Hindlimb muscle (tissue), 1 donor: ENCODE measurements at places on chromosomes 7 and 10.
A peak's percentile ranks its signal among the peaks of the same experiment; 100 is the strongest.

DNA sequence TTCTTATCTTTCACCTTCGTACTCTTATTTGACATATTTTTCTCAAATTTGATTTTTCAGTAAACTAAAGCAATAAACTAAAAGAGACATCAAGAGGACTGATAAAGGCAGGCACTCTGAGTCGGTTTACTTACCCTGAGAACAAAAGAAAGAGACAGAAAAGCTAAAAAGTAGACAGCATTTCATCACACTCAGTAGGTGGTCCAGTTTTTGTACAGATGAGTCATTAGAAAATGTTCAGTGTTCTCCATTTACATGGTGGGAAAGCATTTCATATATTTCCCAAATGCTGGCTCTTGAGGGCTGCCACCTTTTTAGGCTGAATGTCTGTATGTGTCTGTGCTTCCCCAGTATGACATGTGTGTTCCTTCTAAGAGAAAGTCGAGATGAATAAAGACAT is 52.7 kb downstream of the NHLRC2 start:
- no peak for DNase-seq

DNA sequence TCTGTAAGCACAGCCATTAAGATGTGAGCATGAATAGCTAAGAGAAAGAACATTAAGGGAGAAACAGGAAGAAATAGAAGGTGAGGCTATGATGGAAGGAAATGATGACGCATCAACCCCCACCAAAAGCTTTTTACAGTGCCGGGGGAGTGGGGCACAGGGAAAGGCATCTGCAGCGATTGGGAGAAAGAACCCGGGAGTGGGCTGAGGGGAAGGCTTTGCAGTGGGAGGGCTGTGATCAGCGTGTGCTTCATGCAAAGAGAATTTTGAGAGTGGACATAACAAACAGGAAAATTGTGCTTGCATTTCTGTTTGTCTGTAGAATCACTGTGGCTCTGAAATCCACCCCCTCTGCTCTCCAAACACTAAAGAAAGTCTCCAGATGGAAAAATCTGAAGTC is 250.8 kb downstream of the KCNMA1 start:
- DNase-seq, result peak; percentile 59

GRCh38 chr10:9719246-9719645 is 1298.4 kb upstream of the CELF2 start:
- no peak for DNase-seq

- DNase-seq, result peak; percentile 73
Measured at GRCh38 chr7:10122551-10123100, 851.0 kb upstream of the PHF14 start.

GRCh38 chr10:48681740-48682139 is 2.9 kb upstream of the WDFY4 start:
- DNase-seq, result no peak

GRCh38 chr7:64666663-64667050 is 724 bp downstream of the ZNF107 start:
- no peak for DNase-seq

- DNase-seq, result no peak
Measured at GRCh38 chr7:88321694-88322093, 15.0 kb upstream of the STEAP4 start.

GRCh38 chr10:29412485-29412884 is 123.6 kb downstream of the LYZL1 start:
- no peak for DNase-seq

GRCh38 chr7:73978661-73979563 is 49.1 kb upstream of the ELN start:
- DNase-seq, result no peak

GRCh38 chr10:67609996-67610793 is 85.8 kb downstream of the CTNNA3 start:
- no peak for DNase-seq

DNA sequence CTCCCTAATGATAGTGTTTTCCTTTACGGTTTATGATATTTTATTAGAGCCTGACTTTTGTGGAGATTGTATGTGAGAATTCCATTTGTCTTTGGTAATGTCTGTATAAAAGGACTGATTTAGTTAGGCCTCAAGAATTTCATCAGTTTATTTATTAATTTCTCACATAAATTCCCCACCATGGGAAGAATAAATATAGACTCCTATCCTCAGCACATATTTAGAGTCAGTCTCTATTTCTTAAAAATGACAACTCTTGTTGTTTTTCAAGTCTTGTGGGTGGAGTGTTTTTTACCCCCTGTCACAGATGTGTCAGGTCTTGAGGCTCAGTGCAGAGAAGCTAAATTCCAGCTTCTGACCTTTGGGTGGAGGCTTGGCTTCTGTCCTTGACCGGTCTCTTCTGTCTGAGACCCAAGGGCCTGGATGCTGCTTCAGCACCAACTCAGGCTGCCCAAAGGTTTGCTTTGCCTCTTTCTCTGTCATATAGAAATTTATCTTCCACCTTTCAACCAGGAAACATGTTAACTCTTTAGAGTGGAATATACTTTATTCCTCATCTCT is 117.3 kb upstream of the INHBA start:
- DNase-seq, result no peak

DNA sequence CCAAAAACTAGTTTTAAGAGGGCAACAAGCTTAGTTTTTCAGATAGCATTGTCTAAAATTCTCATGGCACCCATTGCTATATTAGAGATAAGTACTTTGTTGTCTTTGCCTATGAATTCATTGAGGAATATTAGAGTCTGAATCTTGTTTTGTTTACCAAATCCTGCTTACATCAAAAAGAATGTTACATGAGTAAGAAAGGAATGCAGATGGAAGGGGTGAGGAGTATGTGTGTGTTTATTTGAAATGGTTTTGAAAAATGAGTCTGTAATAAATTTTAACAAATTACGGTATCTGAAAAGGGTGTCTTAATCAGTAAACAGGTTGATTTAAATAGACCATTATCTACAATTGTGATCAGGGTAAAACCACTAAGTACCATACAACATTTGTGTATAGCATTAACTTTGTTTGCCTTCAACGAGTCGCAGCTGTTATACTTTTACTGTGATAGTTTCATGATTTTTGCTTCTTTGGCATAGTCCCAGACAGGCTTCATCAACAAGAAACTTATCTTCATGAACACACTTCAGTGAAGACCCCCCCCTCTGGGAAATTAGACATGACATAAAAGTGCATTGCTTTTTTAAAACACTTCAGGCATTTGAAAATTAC is 1183.9 kb upstream of the C7orf33 start:
- no peak for DNase-seq

- DNase-seq, result no peak
Measured at GRCh38 chr7:88357781-88358525, 51.3 kb upstream of the STEAP4 start.

- no peak for DNase-seq
Measured at GRCh38 chr10:107666214-107666613, 501.7 kb upstream of the SORCS1 start.

- DNase-seq, result no peak
Measured at GRCh38 chr7:21450941-21451340, 23.1 kb downstream of the SP4 start.

- no peak for DNase-seq
Measured at GRCh38 chr10:70998086-70998485, 109.7 kb upstream of the PCBD1 start.

GRCh38 chr7:116859323-116859722 is 3.1 kb upstream of the CAPZA2 start:
- DNase-seq, result no peak

DNA sequence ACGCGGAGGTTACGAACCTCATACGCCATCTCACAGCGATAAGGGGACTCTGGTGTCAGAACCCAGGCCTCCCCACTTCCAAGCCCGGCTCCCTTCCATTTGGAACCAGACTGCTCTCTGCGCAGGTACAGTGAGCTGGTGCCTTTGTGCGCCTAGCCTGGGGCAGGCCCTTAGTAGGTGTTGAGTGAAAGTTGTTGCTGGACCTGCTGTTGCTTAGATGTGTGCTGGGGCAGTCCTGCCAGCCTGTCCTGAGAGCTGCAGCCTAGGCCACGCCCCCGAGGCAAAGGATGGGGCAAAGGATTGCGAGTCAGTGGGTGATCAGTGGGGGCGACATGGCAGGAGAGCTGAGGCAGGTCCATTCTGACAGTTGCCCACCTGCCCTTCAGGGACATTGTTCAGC is 72.5 kb upstream of the BTBD16 start:
- no peak for DNase-seq

DNA sequence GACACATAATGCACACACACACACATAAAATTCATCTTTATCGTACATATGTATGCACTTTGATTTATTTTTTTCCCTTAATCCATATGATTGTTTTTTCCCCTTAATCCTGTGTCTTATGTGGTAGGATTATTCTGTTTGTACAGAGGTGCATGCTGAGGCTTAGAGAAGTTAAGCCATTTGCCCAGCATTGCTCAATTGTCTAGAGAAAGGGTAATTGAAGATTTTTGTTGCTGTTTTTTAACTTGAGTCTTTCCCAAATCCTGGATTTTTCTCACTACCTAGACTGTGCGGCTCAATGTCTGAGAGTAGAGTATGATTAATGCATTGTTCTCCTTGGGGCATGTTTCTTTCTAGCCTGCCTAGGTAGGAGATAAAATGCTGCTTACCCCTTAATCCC is 35.0 kb downstream of the WBP1L start:
- DNase-seq, result no peak

DNA sequence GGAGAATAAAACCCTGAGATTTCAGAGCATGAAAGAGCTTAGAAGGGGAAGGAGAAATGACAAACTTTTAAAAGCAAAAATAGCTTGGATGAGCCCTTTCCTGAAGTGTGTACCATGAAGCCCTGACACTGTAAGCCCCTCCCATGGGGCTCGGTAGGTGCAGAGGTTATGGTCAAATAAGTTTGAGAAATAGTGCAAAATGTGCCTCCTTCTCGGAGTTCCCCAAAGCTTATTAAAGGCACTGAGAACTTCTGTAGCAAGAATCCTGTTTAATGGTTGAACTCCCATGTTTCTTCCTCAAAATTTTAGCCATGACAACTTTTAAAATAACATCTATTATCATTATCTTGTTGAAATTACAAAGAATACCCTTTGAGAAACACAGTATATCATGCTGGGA is 10.5 kb upstream of the HYCC1 start:
- no peak for DNase-seq

GRCh38 chr10:5774987-5775620 is 38.1 kb downstream of the GDI2 start:
- no peak for DNase-seq

DNA sequence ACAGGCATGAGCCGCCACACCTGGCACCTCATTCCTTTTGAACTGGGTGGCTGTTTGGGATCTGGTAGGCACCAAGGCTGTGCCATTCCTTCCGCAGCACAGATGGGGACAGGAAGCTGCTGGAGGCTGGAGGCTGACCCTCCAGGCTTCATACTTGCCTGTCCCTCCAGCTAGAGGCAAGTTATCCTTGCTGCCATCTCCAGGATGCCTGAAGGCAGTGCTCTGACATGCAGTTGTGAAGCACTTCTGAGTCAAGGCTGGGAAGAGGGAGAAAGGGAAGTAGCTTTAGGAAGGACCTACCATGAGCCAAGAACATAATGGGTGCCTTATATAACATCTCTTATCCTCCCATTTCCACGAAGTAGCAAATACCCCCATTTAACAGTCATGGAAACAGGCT is 9.5 kb downstream of the MARVELD1 start:
- DNase-seq, result no peak

DNA sequence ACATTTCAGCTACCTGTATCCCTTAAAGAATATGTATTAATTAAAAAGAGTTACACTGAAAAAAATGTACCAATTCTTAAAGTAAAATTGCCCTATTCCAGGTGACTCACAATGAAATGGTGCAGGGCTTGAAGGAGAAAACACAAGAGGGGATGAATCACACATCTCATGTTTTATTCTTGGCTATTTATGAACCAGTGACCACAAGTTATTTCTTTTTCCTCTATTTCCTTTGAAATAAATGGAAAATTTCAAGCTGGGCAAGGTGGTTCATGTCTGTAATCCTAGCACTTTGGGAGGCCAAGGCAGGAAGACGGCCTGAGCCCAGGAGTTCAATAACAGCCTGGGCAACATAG is 106.8 kb downstream of the UBE2H start:
- no peak for DNase-seq

GRCh38 chr10:58064714-58065528 is 202.8 kb downstream of the IPMK start:
- DNase-seq, result peak; percentile 46

DNA sequence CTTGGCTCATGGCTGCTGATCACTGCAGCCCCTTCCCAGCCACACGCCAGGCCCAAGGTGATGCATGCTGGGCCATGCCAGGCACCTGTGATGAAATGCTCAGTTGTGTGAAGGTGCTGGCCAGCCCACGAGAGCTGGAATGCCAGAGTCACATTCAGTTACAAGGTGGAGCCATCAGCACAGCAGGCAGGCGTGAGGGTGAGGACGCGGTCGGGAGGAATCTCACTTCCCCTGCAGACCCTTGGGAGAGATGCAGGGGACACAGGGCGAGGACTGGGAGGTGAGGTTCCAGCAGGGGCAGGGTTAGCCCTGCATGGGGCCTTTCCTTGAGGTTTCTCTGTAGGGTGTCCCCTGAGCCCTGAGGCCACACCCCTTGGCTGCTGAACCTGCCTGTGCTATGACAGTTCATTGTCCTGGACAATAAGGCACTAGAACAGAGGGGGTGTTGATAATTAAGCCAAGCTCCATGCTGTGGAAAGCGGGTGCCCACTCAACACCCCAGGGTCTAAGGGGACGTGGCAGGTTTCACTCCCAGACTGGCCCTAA is 82.4 kb downstream of the ADARB2 start:
- DNase-seq, result no peak

DNA sequence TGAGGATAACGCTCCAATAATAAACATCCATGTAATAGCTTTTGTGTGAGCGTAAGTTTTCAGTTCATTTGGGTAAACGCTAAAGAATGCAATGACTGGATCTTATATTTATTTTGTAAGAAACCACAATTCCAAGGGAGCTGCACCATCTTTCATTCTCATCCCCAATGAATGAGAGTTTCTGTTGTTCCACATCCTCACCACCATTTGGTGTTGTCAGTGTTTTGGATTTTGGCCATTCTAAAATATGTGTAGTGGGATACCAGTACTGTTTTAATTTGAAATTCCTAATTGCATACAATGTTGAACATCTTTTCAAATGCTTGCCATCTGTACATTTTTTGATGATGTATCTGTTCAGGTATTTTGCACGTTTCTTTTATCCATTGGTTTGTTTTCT is 50.9 kb upstream of the SEMA3D start:
- no peak for DNase-seq

GRCh38 chr7:155208681-155209477 is 88.8 kb upstream of the INSIG1 start:
- DNase-seq, result no peak
